Stimulated activated CD8-positive, alpha-beta memory T cell treated with anti-CD3 and anti-CD28 coated beads, Interleukin-15, amount 100 ng/mL, for 1 hour (primary cell): ENCODE measurements at places on chromosomes 13 and 19.

DNA sequence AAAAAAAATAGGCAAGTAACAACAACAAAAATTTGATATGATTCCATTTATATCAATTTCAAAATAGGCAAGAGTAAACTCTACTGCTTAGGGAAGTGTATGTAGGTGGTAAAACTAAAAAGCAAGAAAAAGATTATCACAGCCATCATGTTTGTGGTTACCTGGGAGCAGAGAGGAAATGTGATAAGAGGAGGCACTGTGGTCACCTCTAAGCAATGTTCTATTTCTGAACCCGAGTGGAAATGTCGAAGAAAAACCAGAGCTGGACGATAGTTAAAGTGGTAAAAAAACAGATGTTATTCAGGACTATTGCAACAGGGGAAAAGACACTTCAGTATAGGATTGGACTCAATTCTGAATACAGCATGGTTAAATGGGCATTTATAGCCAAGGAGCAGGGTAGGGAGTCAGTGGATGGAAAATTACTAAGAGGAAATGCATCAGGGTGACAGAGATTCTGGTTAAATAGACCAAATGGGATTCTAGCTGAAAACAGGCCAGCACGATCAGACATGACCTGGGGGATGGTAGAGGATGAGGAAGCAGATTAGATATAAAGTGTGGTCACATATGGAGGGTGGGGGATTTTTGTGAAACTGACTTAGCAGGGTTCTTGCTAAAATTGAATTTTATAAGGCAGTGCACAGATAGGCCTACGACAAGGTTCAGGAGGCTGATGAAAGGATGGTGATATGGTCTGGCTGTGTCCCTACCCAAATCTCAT is 6.0 kb upstream of the TEX30 start:
- DNase-seq: no peak

- no peak for DNase-seq
Observed at GRCh38 chr19:11091703-11092153, 2.5 kb downstream of the LDLR start.

GRCh38 chr19:1248139-1248785 is at the start of gene MIDN:
TSS of gene MIDN (plus strand) at chr19:1248583. CDS start at chr19:1250297, 1,714 bp downstream.
- DNase-seq: no peak

DNA sequence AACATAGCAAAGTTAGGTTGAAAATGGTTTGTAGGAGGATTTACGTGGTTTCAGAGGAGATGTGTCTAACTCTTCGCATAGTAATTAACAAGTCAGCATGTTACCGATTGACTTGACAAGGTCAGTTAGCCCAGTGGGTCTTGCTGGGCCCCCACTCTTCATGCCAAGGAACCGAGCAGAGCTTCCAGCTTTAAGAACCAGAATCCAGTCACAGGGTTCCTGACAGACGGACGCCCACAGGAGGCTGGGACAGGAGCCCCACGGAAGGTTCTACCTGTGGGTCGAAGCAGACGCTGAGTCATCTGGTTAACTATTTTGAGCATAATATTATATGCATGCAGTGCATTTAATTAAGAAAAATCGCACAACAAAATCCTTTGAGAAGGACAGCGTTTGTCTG is 3.5 kb downstream of the TMEM255B start:
- DNase-seq: no peak

- peak; percentile 63 for DNase-seq
Observed at GRCh38 chr19:40403262-40403984, 9.8 kb downstream of the PRX start.

- no peak for DNase-seq
Observed at GRCh38 chr13:98480915-98481877, 95.7 kb downstream of the STK24 start.

DNA sequence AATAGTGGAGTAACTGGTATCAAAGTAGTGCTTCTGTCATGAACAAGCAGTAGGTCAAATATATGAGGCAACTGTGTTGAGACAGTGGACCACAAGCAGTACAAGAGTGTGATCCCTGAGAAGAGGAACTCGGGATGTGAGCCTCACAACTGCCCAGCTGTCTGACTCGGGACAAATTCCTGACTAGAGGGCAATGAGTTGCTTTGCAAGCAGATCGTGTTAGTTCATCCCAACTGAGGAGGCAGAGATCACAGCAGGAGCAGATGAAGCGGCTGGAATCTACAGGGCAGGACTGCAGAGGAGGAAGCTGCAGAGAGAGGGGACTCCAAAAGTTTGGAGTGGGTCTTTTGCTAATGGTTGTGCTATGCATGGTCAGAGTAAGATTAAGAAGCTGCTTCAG is 741.1 kb downstream of the DIAPH3 start:
- no peak for DNase-seq

GRCh38 chr19:18226956-18227780 is 930 bp upstream of the PDE4C start:
- no peak for DNase-seq

GRCh38 chr13:94662274-94662945 is 49.9 kb downstream of the SOX21 start:
- DNase-seq: no peak

DNA sequence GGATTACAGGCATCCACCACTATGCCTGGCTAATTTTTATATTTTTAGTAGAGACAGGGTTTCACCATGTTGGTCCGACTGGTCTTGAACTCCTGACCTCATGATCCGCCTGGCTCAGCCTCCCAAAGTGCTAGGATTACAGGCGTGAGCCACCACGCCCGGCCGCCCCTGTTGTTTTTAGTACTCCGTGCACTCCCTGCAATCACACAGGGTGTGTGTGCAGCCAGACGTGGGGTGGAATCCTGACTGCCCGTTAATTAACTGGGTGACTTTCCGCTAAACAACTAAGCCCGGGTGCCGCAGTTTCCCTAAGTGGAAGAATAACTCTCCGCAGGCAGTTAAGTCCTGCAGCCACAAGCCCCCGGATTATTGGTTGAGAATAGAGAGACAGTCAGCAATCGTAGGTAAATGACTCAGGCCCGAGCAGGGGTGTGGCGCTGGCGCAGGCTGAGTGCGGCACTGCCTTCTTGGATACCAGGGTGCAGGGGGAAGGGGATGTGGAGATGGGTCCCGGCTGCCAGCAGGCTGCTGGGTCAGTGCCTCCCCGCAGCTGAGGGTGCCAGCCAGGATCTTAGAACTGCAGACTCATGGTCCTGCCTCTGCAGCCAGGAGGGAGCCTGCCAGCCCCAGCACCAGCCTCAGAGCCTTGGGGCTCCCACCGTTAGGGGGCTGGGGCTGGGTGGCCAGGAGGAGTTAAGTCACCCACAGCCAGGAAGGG is 6.1 kb upstream of the FXYD3 start:
- DNase-seq: no peak

DNA sequence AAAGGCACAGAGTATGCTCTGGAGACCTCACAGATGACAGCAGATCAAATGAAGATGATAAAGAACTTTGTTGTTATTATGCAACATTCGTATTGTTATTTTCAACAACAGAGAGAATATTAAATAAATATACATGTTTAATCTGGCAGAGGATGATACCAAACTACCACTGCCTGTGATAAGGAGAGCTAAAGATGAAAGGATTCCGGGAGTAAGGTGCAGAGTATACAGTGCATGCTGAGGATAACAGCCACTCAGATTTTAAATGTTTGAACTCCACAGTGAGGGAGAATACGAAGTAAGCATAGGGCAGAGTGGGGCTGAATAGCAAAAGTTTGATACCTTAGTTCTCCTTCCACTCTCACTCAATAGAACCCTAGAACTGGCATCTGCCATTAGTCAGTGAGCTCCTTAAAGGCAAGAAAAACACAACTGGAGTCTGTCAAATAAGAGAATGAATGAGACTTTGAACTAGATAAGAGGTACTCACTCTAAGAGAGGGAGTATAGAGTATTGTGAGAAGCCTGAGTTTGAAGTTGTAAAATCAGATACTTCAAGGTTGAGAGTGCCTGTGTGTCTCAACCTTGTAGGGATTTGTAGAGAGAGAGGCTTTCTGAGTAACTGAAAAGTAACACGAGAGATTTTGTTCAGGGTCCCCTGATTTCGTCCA is 78.5 kb downstream of the STARD13 start:
- DNase-seq: no peak

- no peak for DNase-seq
Observed at GRCh38 chr19:51808333-51808986, 13.5 kb downstream of the FPR3 start.
